ENCODE measurements at places on chromosomes 12 and 14. TPM values are rescaled to one million over a fixed set of nuclear protein-coding genes. Genes with fewer than 3 reads are reported as not detected.

Gene GPRC5D
- polyA plus RNA-seq = 0.29 TPM

Gene MYF6
- polyA plus RNA-seq = 49.2 TPM

Gene AQP6
- 0.11 TPM for polyA plus RNA-seq

Gene ANO2
- 4.8 TPM for polyA plus RNA-seq

Gene FAM181A
- not detected for polyA plus RNA-seq

Data from muscle of back (tissue), 13 donors.